Spleen (tissue), 13 donors: ENCODE measurements at places on chromosomes 5 and 9. TPM values are rescaled to one million over a fixed set of nuclear protein-coding genes. Genes with fewer than 3 reads are reported as not detected.

GRCh38 chr5:140113180-140113698 lies 670 bp upstream of the PURA start:
- no peaks in the 10 kb centered on the region for H3K27me3 ChIP-seq
- peak overlapping the region; percentile 71 for H3K4me3 ChIP-seq
- no peak for DNase-seq
- H3K4me1 ChIP-seq, result peaks cover 92% of the 10 kb centered on the region

The ARRDC3 gene
- 80.8 TPM for total RNA-seq

GRCh38 chr5:9547122-9547947 lies 1.5 kb upstream of the SEMA5A start:
- H3K27ac ChIP-seq, result no peak overlapping the region
- H3K36me3 ChIP-seq, result no peaks in the 10 kb centered on the region
- H3K27me3 ChIP-seq, result peaks cover 19% of the 10 kb centered on the region
- H3K4me1 ChIP-seq, result peaks cover 16% of the 10 kb centered on the region

The LECT2 gene
- total RNA-seq, result not detected

The SPINK5 gene
- 0.32 TPM for total RNA-seq

DNA sequence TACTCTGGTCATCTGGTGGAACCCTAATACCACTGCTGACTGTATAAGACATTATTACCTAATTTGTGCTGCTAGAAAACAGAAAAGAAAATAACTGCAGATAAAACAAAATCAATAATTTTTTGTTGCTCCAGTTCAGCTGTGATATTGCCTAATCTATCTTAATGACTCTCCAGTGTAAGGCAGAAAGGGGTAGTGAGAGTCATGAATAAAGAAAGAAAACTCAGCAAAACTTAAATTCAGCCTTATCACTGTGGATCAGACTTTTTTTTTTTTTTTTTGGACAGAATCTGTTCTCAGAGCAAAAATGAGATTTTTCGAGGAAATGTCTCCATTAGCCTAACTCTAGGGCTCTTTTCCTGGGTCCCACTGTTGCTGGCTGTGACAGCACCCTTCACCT lies 1.1 kb upstream of the DOCK2 start:
- H3K4me3 ChIP-seq, result no peak overlapping the region
- peaks cover 16% of the 10 kb centered on the region for H3K27me3 ChIP-seq
- peaks cover 42% of the 10 kb centered on the region for H3K4me1 ChIP-seq

DNA sequence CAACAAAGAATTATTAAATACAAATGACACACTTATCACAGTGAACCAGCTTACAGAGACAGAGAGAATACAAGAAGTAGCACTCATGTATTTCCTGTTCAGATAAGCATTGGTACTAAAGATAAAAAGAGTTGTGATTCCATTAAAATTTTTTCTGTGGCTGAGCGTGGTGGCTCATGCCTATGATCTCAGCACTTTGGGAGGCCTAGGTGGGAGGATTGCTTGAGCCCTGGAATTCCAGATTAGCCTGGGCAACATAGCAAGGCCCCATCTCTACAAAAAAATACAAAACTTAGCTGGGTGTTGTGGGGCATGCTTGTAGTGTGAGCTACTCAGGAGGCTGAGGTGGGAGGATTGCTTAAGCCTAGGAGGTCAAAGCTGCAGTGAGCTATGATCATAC lies 32.9 kb downstream of the FCHO2 start:
- no peak overlapping the region for H3K27ac ChIP-seq
- H3K4me1 ChIP-seq, result no peaks in the 10 kb centered on the region
- H3K27me3 ChIP-seq, result no peaks in the 10 kb centered on the region

The DMXL1 gene
- 71.7 TPM for total RNA-seq

GRCh38 chr9:86604741-86605140 lies 250.5 kb upstream of the TUT7 start:
- no peaks in the 10 kb centered on the region for H3K27me3 ChIP-seq
- H3K36me3 ChIP-seq, result no peaks in the 10 kb centered on the region
- no peaks in the 10 kb centered on the region for H3K4me1 ChIP-seq
- H3K4me3 ChIP-seq, result no peak overlapping the region
- H3K27ac ChIP-seq, result no peak overlapping the region

DNA sequence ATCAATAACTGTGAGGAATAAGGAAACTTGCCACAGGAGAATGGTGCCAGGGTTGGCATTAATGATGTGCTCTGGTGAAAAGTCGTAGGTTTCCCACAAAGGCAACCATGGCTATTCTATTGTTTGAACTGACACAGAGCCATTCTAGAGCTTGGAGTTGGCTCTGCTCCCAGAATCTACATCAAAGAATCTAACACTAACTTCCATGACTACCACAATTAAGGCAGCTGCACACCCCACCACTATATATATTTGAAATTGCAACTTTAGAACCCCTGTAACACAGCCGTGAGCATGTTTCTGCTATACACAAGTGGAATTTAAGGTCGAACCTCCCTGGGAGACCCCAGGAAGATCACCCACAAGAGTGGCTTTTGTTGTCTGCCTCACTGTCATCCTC lies 89.7 kb upstream of the CCDC152 start:
- no peaks in the 10 kb centered on the region for H3K27me3 ChIP-seq
- no peaks in the 10 kb centered on the region for H3K36me3 ChIP-seq
- no peaks in the 10 kb centered on the region for H3K4me1 ChIP-seq
- H3K27ac ChIP-seq, result no peak overlapping the region
- DNase-seq, result no peak
- H3K4me3 ChIP-seq, result no peak overlapping the region

GRCh38 chr9:124685217-124685616 lies 85.9 kb downstream of the NR6A1 start:
- H3K27ac ChIP-seq, result no peak overlapping the region
- no peaks in the 10 kb centered on the region for H3K4me1 ChIP-seq
- no peak overlapping the region for H3K4me3 ChIP-seq
- DNase-seq, result no peak

The CCNJL gene
- total RNA-seq, result 19.3 TPM

The GFI1B gene
- total RNA-seq, result 3.1 TPM

DNA sequence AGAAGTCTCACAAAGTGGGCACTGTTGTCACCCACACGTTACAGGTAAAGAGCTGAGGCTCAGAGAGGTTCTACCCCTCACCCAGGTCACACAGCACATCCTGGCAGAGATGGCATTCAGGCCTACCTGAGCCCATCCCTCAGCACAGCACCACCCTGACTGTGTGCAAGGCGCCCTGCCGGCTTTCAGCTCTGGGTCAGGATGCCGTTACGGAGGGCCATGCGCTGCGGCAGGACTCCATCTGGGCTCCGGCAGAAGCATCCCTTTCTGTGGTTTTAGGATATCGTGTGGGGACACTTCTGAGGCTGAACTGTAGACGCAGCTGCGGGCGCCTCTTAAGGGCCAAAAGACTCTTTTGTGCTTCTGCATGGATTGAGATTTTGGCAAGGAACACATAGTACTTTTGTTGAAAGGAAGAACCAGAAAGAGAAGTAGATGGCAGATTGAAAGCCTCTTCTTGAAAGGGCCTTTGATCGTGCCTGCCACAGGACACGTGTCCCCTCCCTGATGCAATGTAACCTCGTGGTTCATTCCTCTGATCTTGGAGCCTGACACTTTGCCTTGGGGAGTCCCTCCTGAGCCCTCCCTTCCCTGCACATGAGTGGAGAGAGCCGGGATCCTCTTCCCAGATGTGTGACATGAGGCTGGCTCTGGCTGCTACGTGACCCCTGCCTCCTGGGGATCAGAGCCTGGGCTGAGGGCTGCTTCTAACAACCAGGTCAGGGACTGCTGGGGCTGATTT lies 31.3 kb downstream of the USP20 start:
- no peak for DNase-seq
- H3K4me3 ChIP-seq, result no peak overlapping the region
- peaks cover 64% of the 10 kb centered on the region for H3K4me1 ChIP-seq
- no peaks in the 10 kb centered on the region for H3K27me3 ChIP-seq
- peaks cover 19% of the 10 kb centered on the region for H3K36me3 ChIP-seq
- peak overlapping the region; percentile 32 for H3K27ac ChIP-seq

The GOLGA1 gene
- total RNA-seq, result 30.5 TPM

The SNCAIP gene
- total RNA-seq, result 51.3 TPM

GRCh38 chr5:64585646-64586045 lies 79.8 kb downstream of the RGS7BP start:
- no peak overlapping the region for H3K4me3 ChIP-seq
- H3K4me1 ChIP-seq, result no peaks in the 10 kb centered on the region
- H3K36me3 ChIP-seq, result no peaks in the 10 kb centered on the region
- H3K27ac ChIP-seq, result no peak overlapping the region
- H3K27me3 ChIP-seq, result no peaks in the 10 kb centered on the region

The SPAAR gene
- total RNA-seq, result 1.8 TPM

DNA sequence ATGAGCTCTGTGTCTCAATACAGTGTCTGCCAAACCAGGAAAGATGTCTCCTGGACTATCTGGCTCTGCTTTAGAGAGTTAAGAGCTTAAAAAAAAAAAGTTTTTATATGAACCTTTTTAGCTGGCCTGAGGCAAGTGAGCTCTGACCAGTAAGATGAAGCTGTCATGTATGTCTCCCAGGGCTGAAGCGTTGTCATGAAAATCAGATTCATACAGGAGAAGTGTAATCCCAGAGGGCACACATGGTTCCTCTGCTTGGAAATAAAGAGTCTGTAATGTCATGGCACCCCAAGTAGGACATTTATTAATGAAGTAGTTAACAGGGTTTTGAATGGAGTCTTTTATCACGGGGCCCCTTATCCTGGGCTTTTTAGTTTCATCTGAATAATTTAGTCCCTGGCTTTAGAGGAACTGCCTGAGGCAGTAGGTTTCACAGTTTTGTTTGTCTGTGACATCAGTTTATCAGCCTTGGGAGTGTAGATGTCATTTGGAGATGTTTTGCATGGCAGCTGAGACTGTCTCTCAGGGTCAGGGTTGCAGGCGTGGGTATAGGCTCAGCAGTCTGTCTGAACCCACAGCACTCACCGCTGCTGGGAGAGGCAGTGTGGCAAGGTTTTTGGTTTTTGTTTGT lies 223.3 kb downstream of the DIRAS2 start:
- DNase-seq, result no peak
- H3K27me3 ChIP-seq, result no peaks in the 10 kb centered on the region
- H3K27ac ChIP-seq, result no peak overlapping the region
- H3K4me1 ChIP-seq, result no peaks in the 10 kb centered on the region

The ZNF883 gene
- 3.2 TPM for total RNA-seq

DNA sequence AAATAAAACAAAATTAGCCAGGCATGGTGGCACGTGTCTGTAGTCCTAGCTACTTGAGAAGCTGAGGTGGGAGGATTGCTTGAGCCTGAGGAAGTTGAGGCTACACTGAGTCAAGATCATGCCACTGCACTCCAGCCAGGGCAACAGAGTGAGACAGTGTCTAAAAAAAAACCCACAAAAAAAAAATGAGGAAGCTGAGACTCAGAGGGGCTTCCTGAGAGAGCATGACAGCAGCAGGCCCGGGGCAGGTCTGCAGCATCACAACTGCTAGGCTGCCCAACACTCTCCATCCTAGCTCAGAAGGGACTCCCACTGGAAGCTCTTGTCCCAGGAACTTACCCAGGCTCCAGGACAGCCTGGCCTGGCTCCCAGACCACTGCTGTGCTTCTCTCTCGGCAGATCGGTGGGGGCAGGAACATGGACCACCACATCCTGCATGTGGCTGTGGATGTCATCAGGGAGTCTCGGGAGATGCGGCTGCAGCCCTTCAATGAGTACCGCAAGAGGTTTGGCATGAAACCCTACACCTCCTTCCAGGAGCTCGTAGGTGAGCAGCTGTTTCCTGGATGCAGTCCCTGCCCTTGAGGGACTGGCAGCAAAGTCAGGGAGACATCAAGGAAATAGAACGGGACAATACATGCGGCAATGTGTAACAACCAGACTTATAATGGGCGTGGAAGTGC lies 19.1 kb downstream of the PTGS1 start:
- no peaks in the 10 kb centered on the region for H3K4me1 ChIP-seq
- H3K27me3 ChIP-seq, result no peaks in the 10 kb centered on the region
- no peak for DNase-seq
- H3K36me3 ChIP-seq, result no peaks in the 10 kb centered on the region
- no peak overlapping the region for H3K27ac ChIP-seq

DNA sequence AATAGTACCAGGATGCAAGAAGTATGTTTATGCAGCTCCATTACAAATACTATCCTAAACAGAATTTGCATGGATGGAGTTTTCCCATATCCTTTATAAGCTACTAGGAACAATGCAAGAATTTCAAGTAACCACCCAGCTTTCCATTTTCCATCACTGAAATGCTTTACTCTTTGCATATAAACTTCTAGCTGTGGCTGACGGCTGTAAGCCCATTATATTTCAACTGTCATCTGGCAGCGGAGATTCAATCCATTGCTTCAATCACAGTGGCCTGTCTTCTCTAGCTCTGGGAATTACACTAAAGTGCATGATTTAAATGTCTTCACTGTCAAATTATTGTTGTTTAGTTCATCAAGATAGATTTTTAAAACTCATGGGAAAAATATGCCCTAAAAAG lies 64.2 kb upstream of the PAM start:
- no peak overlapping the region for H3K4me3 ChIP-seq
- H3K27me3 ChIP-seq, result no peaks in the 10 kb centered on the region
- no peaks in the 10 kb centered on the region for H3K4me1 ChIP-seq
- no peak overlapping the region for H3K27ac ChIP-seq
- DNase-seq, result no peak

- no peaks in the 10 kb centered on the region for H3K27me3 ChIP-seq
- no peaks in the 10 kb centered on the region for H3K4me1 ChIP-seq
- no peak overlapping the region for H3K27ac ChIP-seq
- no peaks in the 10 kb centered on the region for H3K36me3 ChIP-seq
Observed at GRCh38 chr5:97365163-97365845, 182.3 kb upstream of the RIOK2 start.

The TNC gene
- 28.8 TPM for total RNA-seq

- H3K4me1 ChIP-seq, result no peaks in the 10 kb centered on the region
- no peaks in the 10 kb centered on the region for H3K36me3 ChIP-seq
- no peak overlapping the region for H3K4me3 ChIP-seq
- no peak for DNase-seq
- no peaks in the 10 kb centered on the region for H3K27me3 ChIP-seq
Observed at GRCh38 chr5:72600391-72600981, 93.3 kb upstream of the ZNF366 start.

DNA sequence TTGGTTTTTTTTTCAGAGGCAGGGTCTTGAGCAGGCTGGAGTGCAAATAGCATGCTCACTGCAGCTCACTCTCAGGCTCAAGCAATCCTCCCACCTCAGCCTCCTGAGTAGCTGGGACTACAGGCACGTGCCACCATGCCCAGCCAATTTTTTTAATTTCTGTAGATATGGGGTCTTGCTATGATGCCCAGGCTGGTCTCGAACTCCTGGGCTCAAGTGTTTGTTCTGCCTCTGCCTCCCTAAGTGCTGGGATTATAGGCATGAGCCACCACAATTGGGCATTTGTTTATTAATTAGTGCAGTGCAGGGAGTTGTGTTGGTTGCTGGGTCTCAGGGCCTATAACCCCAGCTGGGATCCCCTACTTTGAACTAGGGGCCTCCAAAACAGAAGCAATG lies 47.0 kb downstream of the CXXC5 start:
- H3K36me3 ChIP-seq, result no peaks in the 10 kb centered on the region
- no peak overlapping the region for H3K27ac ChIP-seq
- no peak for DNase-seq
- H3K4me3 ChIP-seq, result no peak overlapping the region
- peaks cover 46% of the 10 kb centered on the region for H3K4me1 ChIP-seq

The CRHBP gene
- total RNA-seq, result 50.4 TPM

DNA sequence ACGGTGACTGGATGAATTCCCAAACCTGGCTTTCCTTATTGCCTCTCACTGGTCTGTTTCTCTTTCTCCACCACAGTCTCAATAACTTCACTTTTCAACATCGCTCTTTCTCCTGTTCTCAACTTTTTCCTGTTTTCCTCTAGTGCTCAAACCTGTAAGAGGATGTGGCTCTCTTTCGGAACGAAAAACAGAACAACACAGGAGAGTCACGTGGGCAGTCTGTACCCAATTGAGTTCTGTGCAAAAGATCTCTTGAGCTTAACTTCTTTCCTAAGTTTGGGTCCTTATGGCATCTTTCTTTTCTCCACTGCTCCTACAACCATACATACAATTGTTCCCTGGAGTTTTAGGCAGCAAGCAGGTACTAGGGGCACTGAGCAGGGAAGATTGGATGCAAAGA lies 8.9 kb downstream of the HAVCR1 start:
- no peaks in the 10 kb centered on the region for H3K27me3 ChIP-seq
- no peak for DNase-seq
- H3K27ac ChIP-seq, result no peak overlapping the region
- no peaks in the 10 kb centered on the region for H3K4me1 ChIP-seq
- H3K4me3 ChIP-seq, result no peak overlapping the region
